ENCODE measurements at places on chromosomes 11 and 22.

GRCh38 chr11:44237156-44237555, 72.8 kb downstream of the ALX4 start:
- no peak for DNase-seq

- DNase-seq = no peak
Observed at GRCh38 chr22:19169947-19170318, 8.6 kb downstream of the SLC25A1 start.

DNA sequence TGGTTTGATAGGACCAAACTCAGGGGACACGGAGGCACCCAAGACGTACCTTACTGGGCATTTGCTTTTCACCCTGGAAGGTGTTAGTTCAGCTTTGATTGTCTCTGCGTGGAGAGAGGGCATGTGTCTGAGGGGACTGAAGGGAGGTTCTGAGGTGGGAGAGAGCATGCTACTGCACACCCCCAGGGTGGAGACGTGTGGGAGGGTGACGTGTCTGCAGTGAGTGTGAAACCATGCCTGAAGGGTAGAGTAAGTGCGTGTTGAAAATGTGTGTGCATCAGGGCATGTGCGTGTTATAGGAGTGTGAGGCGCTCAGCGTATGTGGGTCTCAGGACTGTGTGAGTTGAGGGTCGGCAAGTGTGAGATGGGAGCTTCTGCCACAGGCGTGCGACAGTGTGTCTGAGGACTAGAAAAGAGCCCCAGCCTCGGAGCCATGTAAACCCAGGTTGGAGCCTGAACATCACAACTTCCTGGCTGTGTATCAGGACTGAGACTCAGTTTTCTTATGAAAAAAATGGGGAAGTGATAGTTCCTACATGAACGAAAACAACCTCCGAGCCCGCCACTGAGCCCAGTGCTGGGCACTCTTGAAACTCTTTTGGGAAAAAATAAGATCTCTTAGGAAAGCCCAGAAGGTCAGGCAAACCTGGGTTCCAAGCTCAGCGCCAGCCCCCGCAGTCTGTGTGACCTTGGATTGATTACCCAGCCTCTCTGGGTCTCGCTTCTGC, 11.8 kb upstream of the KCNJ11 start:
- DNase-seq = no peak

DNA sequence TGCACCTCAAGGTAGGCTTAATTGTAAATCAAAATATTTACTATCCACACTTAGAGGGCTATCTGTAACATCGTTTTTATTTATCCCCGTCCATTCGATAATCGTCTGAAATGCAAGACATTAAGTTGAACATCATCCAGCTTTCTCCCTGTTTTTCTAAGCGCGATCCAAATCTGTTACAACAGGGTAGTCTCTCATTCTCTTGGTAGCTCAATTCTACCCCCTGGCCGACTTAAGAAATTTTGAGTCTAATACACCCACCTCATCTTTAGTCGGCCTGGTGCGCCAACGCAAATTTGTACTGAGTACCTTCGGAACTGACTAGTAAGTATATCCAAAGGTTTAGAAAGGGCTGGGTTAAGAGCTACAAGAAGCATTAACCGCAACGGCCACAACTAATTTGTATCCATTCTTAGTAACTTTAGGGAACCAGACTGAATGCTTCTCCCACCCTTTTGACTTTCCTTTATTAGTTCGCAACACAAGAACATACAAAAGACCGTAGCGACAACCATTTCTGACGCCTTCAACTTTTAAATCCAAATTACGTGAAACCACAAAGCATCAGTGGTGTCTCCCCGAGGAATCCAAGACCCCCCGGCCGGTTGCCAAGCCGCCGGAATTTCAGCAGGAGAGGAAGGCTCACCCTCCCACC, 1.0 kb upstream of the ZNF143 start:
- peak; percentile 49 for DNase-seq

- no peak for DNase-seq
Observed at GRCh38 chr22:22893891-22894739, 6.5 kb downstream of the IGLL5 start.

DNA sequence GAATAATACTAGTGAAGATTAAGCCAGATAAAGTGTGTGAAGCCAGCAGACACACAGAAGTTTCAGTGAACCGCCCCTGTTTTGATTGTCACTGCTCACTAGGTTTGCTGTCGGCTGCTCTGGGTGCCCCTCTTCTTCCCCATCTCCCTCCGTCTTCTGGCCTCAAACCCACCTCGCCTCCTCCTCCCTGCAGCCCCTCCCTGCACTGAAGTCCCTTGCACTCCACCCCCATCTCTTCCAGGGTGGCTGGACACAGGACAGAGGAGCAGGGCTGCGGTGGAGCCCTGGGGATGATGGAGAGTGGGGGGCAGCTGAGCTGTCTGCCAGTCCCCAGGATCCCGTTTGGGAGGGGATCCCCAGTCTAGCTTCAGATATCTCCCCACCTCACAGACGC, 53.5 kb downstream of the CYTH4 start:
- DNase-seq = no peak

GRCh38 chr11:44992181-44992582, 41.5 kb upstream of the TP53I11 start:
- DNase-seq = no peak

DNA sequence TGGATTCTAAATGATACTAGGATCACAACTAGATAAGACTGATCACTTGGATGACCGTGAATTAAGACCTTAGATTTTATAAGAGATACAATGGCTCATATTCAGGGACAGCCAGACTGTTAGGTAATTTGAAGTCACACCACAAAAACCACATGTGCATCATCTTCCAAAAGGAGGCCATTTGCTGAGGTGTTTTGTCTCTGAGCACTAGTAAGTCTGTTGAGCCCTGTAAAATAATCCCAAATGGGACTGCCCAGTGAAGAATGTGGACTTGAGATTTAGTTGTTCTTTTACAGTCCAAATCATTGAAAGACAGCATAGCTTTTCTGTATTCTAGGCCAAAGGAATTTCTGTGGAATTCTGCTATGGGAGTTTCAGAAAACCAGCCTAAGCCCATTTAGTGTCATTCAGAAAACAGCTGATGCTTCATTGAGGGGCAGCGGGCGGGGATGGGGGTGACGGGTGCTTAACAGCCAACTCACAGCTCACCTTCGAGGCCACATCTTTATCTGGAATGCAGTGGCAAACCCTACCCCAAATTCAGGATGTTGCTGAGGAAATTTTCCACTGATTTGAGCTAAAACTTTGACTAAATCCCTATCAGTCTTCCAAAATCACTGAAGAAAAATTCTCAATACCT, 80.1 kb upstream of the BIRC3 start:
- DNase-seq = no peak

DNA sequence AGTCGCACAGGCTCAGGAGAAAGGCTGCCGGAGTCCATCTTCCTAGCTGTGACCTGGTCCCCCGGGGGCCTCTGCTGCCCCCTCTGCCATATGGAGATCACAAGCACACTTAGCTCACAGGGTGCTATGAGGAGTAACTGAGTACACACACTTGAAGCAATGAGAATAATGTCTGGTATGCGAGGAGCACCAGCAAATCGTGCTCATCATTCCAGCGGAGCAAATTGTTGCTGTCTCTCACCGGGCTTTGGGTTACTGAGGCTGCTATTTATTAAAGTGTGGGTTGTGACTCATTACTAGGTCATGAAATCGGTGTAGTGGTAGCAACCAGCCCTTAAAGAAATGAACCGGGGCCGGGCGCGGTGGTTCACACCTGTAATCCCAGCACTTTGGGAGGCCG, 48.1 kb upstream of the EIF3D start:
- no peak for DNase-seq

DNA sequence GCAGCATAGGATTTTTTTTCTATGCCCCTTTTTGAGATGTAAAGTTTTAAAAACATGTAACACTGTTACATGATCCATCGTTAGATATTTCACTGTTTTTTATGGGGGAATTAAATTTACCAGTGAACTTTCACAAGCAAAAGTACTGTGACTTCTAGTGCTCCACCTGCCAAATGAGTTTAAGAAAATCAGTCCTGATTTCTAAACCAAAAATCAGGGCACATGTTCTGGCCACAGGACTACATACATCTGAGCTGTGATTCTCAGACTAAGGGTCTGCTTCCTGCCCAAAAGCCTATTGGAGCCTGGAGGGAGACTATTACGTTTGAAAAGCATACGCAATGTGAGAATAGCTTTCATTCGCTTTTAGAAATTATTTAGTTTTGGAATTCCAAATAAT, 22.5 kb downstream of the TMPRSS13 start:
- DNase-seq = no peak

DNA sequence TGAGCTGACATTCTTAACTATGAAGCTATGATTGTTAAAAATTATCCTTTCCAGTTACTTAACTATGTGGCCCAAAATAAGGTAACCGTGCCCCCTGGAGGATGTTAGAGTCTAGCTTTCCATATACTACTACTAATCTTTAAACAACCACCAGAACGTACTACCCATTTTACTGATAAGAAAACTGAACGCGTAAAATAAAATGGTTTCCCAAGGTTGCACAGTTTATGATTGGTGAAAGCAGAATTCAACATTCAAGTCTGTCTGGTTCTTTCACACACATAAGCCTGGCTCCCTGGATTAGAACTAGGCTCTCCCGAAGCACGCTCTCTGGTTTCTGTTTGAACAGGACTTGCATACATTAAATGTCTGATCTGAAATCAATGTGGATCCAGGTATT, 437.8 kb upstream of the CCDC90B start:
- peak; percentile 23 for DNase-seq

DNA sequence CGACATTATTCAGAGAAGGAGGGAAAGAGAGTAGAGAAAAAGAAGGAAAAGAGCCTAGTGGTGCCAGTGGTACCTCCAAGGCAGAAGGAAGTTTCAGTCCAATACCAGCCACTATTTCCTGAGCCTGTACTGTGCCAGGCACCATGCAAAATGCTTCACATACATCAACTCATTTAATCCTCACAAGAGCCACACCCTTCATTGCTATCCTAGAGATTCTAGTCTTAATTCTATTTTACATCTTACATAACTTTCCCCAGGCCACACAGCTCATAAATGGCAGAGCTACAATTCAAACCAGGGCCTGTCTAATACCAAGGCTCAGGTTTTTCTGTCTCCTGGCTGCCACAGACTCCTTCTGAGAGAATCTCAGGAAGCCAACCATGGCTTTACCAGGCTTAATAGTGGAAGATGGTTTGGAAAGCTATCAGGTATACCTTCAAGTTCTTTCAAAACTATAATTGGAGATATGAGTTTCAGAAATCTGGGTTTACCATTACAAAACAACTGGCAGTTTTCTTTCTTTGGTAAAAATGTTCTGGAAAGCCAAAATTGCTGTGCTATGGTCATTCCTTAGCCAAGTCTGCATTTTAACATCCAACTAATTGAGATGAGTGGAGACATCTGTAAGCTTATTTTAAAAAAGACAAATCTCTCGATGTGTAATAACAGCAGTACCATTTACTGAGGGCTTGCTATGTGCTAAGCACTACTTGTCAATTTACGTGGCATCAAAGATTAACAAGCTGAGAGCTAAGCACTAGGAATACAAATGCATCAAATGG, 225.1 kb upstream of the PITPNB start:
- no peak for DNase-seq

- DNase-seq = no peak
Observed at GRCh38 chr11:18001191-18001590, 11.7 kb downstream of the SERGEF start.

- DNase-seq = no peak
Observed at GRCh38 chr11:3176487-3176886, 11.4 kb upstream of the OSBPL5 start.

GRCh38 chr22:26453812-26454500, 24.9 kb downstream of the ASPHD2 start:
- no peak for DNase-seq

DNA sequence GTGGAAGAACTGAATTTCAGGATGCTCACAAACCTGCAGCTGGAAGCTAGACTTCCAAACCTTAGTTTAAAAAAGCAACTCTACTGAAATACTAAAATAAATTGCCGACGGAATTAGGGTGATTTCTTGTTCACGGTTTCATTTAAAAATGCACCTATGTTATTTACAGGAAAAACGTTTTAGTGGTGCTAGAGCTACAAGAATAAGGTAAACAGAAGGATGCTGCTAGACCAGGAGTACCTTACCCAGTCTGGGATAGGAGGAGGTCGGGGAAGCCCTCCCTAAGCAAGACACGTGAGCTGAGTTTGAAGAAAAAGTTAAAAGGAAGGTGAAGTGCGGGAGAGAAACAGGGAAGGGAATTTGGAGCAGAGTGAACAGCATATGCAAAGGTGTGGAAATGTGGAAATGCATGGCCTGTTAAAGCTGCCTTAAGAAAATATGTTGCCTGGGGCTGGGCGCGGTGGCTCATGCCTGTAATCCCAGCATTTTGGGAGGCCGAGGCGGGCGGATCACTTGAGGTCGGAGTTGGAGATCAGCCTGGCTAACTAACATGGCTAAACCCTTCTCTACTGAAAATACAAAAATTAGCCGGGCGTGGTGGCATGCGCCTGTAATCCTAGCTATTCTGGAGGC, 1.4 kb upstream of the FTH1 start:
- no peak for DNase-seq

DNA sequence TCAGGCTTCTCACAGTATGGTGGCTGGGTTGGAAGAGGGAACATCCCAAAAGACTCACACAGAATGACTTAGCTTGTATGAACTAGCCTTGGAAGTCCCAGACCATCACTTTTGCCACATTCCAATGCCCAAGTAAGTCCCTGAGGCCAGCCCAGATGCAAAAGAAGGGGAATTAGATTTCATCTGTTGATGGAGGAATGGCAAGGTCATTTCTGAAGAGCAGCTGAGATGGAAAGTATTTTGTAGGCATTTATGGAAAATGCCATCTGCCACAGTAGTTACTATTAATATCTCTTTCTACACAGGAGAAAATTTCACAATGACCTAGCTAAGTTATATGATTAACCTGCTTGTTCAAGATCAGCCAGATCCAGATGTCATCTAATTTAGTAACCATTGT, 58.8 kb downstream of the ENDOD1 start:
- no peak for DNase-seq

Data from foreskin melanocyte (primary cell).